Right renal pelvis (tissue), 4 donors: ENCODE measurements at places on chromosomes 2 and 18. TPM values are rescaled to one million over a fixed set of nuclear protein-coding genes. Genes with fewer than 3 reads are reported as not detected.

The HOXD13 gene
- polyA plus RNA-seq = 0.22 TPM

The IL18R1 gene
- 2.7 TPM for polyA plus RNA-seq

The DHRS9 gene
- polyA plus RNA-seq = 0.55 TPM

The TEKT4 gene
- 0.25 TPM for polyA plus RNA-seq

The RALBP1 gene
- polyA plus RNA-seq = 80.6 TPM

The PTH2R gene
- 40.0 TPM for polyA plus RNA-seq

The LCT gene
- not detected for polyA plus RNA-seq

GRCh38 chr18:15165048-15165447 is 417.1 kb downstream of the ANKRD30B start:
- no peak for DNase-seq

DNA sequence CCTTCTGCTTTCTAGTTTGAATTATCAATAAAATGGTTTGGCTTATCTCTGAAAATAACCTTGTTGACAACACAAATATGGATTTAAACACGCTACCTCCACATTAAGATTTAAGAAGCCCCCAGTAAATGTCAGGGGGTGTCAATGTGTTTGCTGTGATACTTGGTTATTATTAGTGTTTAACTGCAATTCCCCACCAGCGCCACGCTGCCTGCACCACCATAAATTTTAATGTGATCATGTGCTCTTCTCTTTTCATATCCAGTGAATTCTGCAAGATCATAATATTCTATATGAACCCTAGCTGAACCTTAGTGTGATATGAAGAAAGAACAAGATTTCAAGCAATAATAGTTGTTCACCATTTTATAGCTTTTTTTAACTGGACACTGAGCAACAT is 330.7 kb downstream of the AGPS start:
- no peak for DNase-seq

DNA sequence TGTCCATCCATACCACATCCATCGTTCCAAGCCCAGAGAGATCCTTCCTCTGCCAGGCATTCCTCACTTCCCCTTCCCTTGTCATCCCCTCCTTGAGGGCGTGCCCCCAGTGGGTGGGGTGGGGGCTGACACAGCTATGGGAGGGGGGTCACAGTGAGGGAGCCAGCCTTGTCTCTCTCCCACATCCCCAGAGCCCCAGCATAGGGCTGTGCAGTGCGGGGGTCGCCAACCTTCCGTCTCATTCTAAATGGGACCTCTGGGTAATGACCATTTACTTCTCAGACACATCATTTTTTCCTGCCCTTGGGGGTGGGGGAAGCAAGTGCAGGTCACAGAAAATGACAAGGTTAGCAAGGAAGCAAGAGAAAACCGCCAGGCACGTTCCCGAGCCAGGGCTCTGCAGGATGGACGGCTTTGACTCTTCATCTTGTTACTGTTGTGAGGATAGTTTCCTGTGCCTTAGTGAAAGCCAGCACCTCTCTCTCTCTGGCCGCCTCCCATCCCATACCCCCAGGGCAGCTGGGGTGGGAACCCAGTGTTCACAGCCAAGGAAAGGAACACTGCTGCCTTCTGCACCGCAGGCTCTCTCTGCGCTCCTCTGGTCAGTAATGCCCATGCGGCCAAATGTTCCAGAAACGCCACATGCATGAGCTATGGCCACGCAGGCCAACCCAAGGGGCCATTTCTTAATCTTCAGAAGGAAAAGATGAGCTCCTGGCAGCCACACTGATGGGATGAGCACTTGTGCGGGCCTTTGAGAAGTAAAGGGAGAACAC is 22.7 kb upstream of the OTOS start:
- DNase-seq = no peak

DNA sequence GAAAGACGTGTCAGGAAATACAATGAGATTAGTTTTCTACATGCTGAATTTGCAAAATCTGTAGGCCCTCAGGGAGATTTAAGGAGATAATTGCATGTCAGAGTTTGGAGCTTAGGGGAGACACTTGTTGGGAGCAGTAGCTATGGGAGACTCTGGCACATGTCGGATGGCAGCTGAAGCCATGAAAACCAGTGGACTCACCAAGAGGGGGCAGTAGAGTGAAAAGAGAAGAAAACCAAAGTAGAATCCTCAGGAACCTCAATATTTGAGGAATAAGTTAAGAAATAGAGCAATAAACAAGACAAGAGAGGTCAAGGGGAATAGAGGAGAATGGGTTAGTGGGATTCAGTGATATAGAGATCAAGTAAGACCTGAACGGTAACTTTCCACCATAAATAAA is 24.8 kb downstream of the RUFY4 start:
- no peak for DNase-seq

- DNase-seq = no peak
These were observed 6.1 kb downstream of the INO80C start for GRCh38 chr18:35491700-35492077.

- DNase-seq = no peak
These were observed 18.6 kb downstream of the LYPD1 start for GRCh38 chr2:132651115-132652045.

DNA sequence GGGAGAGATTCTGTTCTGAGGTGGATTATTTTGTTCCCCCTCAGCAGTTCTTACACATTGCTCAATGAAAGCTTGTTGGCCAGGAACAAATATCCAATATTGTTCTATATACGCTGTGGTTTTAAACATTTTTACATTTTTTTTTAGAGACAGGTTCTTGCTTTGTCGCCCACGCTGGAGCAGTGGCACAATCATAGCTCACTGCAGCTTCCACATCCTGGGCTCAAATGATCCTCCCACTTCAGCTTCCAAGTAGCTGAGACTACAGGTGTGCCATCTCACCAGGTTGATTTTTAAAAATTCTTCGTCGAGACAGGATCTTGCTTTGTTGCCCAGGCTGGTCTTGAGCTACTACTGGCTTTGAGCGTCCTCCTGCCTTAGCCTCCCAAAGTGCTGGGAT is 58.9 kb upstream of the KIF5C start:
- no peak for DNase-seq

- no peak for DNase-seq
These were observed 857 bp upstream of the CROCC2 start for GRCh38 chr2:240905176-240905781.

DNA sequence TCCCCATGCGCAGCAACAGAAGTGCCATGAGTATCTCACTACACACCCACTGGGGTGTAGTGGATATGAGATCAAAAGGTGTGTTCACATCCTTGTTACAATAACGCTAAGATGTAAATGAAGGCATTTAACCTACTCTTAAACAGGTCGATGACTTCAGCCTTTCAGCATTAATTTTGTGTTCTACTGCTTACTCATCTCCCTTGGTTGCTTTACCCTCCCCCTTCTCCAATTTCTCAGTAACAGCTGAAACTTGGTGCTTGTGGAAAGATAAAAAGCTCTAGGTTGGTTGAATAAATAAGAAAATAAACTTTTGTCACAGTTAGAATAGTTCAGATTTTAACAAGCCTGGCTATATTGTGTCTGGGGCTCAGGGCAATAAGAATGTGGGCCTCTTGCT is 147.5 kb upstream of the SESTD1 start:
- DNase-seq = no peak

DNA sequence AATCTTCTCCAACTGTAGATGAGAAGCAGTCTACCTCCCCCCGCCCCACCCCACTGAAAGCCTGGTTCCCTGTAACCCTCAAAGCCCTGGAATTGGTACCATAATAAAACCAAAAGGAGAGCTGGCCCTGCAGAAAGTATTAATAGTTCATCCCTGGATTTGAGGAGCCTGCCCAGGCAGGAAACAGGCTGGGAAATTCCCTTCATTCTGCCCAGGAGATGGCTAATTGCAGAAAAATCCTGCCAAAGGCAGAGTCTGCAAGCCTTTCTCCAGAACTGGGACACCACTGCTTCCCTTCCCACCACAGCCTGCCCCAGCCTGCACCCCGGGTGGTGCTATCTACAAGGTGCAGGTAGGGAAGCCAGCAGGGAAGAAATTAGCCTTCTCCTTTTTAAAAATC is 16.3 kb downstream of the GKN2 start:
- DNase-seq = no peak

GRCh38 chr18:46097431-46097800 is 680 bp downstream of the ATP5F1A start:
- DNase-seq = no peak

DNA sequence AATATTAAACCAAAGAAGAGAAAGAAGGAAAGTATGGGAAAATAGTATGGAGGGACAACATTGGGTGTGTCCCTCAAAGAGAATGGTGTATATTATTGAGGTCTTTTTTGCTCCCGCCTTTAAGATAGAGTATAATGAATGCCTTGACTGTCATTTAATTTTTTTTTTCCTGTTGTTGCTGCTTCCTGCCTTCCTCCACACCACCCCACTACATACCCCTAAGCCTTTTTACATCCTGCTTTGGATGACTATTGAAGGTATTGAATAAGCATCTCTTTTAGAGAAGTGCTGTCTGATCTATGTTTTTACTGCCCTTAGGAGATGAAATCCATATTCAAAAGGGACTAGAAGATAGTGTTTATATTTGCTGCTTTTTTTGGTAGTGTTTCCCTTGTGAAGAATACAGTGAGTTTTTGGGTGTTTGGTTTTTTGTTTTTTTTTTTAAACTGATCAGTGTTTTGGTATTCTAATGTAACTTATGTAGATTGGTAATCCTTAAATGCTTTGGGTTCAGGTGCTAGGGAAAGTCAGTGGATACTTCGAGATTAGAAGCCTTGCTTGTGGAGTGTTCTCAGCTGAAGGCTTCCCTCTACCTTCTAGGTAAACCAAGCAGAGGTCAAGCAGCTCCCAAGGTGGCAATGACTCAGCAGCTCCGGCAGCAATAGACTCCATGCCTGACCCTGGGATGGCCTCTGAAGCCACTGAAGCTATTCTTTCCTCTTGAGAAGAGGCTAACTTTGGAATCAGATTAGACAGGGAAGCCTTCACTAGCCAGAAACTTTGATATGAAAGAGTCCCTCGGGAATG is 5.0 kb downstream of the FZD7 start:
- no peak for DNase-seq

DNA sequence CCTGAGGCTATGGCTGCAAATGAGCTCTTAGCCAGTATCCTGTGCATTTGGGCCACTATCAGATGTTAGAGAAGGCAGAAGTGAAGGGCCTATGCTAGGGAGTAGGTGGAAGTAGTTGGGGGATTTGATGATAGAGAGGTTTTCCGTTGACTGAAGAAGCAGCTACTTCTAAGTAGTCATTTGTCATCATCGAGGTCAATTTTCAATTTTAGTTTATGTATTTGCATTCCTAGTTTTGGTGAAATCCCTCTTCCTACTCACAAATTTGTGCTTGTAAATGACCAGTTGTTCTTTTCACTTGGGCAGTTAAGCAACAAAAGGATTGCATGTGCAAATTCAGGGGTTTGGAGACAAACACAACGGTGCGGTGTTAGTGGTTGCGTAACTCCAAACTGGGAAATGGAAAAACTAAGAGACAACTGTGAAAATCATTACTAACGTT is 48.5 kb upstream of the PELI1 start:
- no peak for DNase-seq

- no peak for DNase-seq
These were observed 372.8 kb downstream of the CLIP4 start for GRCh38 chr2:29487967-29488555.
